ENCODE measurements at places on chromosomes 6 and 20. TPM values are rescaled to one million over a fixed set of nuclear protein-coding genes. Genes with fewer than 3 reads are reported as not detected.

GRCh38 chr20:23583526-23583925 lies 15.2 kb upstream of the CST9L start:
- no peak for DNase-seq

DNA sequence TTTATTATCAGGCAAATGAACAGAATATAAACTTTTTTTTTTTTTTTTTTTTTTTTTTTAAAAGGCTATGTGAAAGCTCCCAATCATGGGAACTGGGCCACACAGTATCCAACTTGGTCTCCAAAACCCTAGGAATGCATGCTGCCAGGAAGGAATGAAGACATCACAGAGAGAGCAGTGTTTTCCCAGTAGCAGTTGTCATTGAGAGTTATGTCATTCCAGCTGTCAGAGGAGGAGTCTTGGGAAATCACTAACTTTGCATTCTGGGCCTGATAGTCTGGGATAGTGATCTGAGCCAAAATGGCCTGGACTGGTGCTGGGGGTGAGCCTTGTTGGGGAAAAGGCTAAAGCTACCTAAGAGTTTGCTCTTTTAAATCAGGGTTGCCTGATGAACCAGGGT lies 231.3 kb upstream of the MAP3K7 start:
- no peak for DNase-seq

DNA sequence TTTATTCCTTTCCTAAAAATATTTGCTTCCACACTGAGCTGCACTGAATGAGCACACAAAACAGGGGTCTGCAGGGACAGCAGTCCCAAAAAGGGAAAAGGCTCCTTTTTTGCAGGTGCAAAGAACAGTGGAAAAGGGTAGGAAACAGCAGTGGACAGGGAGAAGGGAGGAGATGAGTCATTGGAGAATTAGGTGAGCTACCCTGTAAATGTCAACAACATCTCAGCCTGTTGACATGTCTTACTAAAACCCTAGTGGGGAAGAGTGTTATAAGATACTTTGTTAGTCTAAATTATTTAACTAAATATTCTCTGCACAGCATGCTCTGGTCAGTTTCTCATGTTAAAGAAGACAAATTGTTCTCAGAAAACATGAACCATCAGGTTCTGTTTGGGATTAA lies 151.5 kb upstream of the FBXL4 start:
- no peak for DNase-seq

Gene SIRPB2
- 6.8 TPM for total RNA-seq

Gene ELOVL2
- total RNA-seq = not detected

Gene FLRT3
- total RNA-seq = 3.9 TPM

Gene BEND6
- total RNA-seq = not detected

Gene ARMH2
- total RNA-seq = not detected

Measured in Peyer's patch (tissue), 4 donors.